ENCODE measurements at places on chromosomes 4 and X. TPM values are rescaled to one million over a fixed set of nuclear protein-coding genes. Genes with fewer than 3 reads are reported as not detected.

Gene NUDT11
- 114 TPM for total RNA-seq

Gene RAP1GDS1
- total RNA-seq, result 34.5 TPM

Gene SMAD1
- 21.5 TPM for total RNA-seq

Gene UTP3
- total RNA-seq, result 19.7 TPM

Gene ETFDH
- 22.9 TPM for total RNA-seq

Gene UGT2A2
- not detected for total RNA-seq

Gene STARD8
- 14.3 TPM for total RNA-seq
